ENCODE measurements at places on chromosomes 7 and 10. TPM values are rescaled to one million over a fixed set of nuclear protein-coding genes. Genes with fewer than 3 reads are reported as not detected.

GRCh38 chr7:133582766-133583523 is 330.1 kb downstream of the EXOC4 start:
- no peaks in the 10 kb centered on the region for H3K36me3 ChIP-seq
- no peak overlapping the region for H3K4me3 ChIP-seq
- H3K27ac ChIP-seq: no peak overlapping the region
- H3K4me1 ChIP-seq: no peaks in the 10 kb centered on the region
- no peak for DNase-seq

Gene LRRD1
- 0.25 TPM for total RNA-seq

Gene SCRN1
- 85.6 TPM for total RNA-seq

Gene ELOVL3
- total RNA-seq: 0.35 TPM

Gene UNCX
- 2.0 TPM for total RNA-seq

All from kidney (tissue), 22 donors.